CD4-positive, alpha-beta T cell (primary cell): ENCODE measurements at places on chromosomes 13 and 19.

GRCh38 chr19:17209126-17210036, 5.8 kb upstream of the USE1 start:
- H3K27me3 ChIP-seq: no peaks in the 10 kb centered on the region
- no peak overlapping the region for H3K27ac ChIP-seq
- no peak overlapping the region for H3K4me3 ChIP-seq
- DNase-seq: no peak
- peaks cover 3% of the 10 kb centered on the region for H3K4me1 ChIP-seq

DNA sequence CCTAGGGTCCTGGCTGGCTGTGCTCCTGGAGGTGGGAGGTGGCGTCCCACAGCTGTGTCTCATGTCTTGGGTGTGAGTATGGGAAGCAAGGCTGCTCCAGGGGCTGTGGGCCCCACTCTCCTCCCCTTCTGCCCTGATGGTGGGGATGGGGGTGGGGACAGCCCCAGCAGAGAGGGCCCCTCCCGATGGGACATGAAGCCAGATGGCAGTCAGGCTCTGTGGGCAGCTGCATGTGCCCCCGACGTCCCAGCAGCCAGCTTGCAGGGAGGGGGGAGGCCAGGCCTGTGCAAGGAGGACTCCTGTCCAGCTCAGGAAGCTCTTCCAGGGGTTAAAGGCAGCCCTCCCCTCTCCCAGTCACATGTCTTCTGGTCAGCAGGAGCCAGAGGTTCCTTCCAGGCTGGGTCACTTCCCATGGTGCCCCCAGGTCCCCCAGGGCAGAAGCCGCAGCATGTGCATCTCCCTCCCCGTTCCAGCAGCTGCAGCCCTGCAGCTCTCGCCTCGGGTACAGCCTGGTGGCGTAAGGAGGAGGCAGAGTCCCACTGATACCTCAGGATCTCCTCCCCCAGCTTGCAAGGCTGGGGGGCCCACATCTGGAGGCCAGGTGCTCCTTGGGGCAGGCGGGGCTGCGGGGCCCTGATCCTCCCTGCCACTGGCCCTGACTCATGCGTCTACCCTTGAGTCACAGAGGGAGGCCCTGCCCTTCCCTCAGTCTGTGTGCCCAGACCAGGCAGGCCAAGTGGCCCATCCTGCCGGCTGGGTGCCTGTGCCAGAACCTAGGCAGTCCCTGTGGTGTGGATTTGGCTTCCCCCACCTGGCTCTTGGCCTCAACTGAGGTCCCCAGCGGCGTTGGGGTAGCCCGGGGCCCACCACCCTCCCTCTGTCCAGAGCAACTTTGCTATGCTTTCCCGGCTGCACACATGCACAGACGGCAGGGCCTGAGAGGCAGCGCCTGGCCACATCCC, 13.0 kb downstream of the YIPF2 start:
- H3K4me1 ChIP-seq: no peaks in the 10 kb centered on the region
- H3K27ac ChIP-seq: no peak overlapping the region
- H3K4me3 ChIP-seq: no peak overlapping the region
- H3K36me3 ChIP-seq: peaks cover 41% of the 10 kb centered on the region
- no peak for DNase-seq

- H3K27ac ChIP-seq: no peak overlapping the region
- H3K4me3 ChIP-seq: no peak overlapping the region
- DNase-seq: no peak
- peaks cover 62% of the 10 kb centered on the region for H3K36me3 ChIP-seq
Measured at GRCh38 chr13:19836472-19836871, 27.0 kb downstream of the ZMYM5 start.

DNA sequence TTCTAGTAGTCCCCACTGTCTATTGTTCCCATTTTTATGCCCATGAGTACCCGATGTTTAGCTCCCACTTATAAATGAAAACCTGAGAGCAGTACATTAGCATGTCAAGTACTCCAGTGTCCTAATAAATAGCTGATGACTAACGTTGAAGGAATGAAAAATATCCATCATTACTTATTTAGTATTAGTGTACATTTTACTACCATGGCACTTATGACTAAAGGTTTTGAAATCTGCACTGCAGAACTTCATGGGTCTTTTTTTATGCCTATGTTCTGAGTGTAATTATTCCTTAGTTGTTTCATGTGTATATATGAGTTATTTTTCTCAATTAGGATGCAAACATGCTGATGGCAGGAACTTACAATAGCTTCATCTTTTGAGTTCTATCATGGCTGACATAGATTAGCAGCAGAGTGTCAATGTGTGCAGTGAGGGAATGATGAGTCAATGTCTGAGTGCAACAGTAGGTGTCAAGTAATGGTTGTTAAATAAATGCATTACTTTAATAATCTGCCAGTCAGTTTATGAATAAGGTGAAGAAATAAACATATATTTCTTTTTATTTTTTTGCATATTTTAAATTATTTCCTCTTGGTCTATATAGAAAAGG, 188.4 kb downstream of the ITGBL1 start:
- no peaks in the 10 kb centered on the region for H3K4me1 ChIP-seq
- no peak overlapping the region for H3K27ac ChIP-seq
- DNase-seq: no peak
- no peak overlapping the region for H3K4me3 ChIP-seq
- H3K27me3 ChIP-seq: no peaks in the 10 kb centered on the region

GRCh38 chr19:12034620-12035019, 859 bp downstream of the ZNF433 start:
- H3K36me3 ChIP-seq: no peaks in the 10 kb centered on the region
- no peak overlapping the region for H3K4me3 ChIP-seq
- no peak for DNase-seq
- peaks cover 20% of the 10 kb centered on the region for H3K4me1 ChIP-seq
- H3K27me3 ChIP-seq: peaks cover 13% of the 10 kb centered on the region
- H3K27ac ChIP-seq: no peak overlapping the region

DNA sequence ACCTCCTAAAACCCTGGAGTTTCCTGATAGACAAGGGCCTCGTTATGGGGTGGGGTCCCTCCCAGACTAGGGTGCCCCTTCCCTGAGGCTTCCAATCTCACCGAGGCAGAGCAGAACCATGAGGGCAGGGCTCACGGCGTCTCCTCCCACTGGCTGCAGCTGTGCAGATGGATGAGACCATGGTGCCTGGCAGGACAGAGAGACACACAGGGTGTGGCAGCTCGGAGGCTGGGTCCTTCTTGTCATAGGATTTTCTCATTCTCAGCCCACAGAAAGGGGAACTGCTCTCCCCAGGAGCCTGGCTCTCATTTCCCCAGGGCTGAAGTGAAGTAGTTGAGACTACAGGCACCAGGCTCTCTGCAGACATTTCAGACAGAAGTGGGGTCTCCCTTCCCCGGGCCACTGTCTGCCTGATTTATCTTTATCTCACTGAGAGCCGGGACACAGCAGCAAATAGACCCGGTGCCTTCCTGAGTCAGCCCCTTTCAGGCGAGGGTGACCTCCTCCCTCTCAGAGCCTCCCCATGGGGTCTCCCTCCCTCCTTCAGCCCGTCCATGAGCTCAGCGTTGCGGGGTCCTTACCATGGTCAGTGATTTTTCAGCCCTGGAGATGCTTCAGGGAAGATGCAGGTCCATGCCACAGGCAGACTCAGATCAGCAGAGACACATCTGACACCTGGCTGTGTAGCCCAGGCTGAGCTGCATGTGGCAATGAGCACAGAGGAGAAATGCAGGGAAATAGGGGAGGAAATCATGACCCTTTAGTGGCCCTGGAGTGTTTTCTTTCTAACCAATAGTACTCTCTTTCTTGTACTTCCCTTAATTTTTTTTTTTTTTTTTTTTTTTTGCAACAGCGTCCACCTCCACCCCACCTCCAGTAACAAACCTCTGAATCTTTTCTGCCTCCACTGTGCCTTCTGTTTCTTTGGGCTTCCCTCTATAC, at the start of gene LILRA5:
Gene LILRA5, minus strand, starts transcription at position 731 of the 942 bp plus-strand sequence. Its CDS starts 147 bp downstream, at position 584.
- no peak within 1 kb of the TSS for H3K4me3 ChIP-seq
- no peak within 1 kb of the TSS for H3K27ac ChIP-seq
- no peaks in the 10 kb centered on the region for H3K36me3 ChIP-seq
- peaks cover 27% of the 10 kb centered on the region for H3K27me3 ChIP-seq
- peaks cover 6% of the 10 kb centered on the region for H3K4me1 ChIP-seq

DNA sequence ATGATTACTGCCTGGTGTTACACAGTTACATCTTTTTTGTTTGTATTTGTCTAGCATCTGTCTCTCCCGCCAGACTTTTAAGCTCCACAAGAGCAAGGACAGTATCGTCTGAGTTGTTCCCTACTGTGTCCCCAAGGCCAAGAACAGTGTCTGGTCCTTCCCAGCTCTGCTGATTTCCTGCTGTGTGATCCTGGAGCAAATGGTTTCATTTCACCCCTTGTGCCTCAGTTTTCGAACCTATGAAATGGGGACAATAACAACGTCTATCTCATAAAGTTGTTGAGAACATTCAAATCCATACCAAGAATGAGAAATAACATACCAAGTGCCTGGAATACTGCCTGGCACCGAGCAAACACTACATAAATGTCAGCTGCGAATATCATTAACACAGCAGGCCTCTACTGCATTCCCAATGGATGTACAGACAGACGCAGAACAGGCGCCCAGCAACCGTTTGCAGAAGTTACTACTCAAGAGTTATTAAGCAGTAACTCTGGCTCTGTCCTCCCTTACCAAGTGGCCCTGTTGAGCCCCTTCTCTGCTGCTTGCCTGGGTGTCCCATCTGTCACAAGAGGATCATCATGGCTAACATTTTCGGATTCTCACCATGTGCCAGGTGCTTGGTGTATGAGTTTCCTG, 11.4 kb downstream of the XRCC1 start:
- peaks cover 8% of the 10 kb centered on the region for H3K36me3 ChIP-seq
- no peak overlapping the region for H3K4me3 ChIP-seq
- DNase-seq: no peak
- H3K27ac ChIP-seq: peak overlapping the region; percentile 93
- no peaks in the 10 kb centered on the region for H3K27me3 ChIP-seq
- H3K4me1 ChIP-seq: peaks cover 50% of the 10 kb centered on the region

DNA sequence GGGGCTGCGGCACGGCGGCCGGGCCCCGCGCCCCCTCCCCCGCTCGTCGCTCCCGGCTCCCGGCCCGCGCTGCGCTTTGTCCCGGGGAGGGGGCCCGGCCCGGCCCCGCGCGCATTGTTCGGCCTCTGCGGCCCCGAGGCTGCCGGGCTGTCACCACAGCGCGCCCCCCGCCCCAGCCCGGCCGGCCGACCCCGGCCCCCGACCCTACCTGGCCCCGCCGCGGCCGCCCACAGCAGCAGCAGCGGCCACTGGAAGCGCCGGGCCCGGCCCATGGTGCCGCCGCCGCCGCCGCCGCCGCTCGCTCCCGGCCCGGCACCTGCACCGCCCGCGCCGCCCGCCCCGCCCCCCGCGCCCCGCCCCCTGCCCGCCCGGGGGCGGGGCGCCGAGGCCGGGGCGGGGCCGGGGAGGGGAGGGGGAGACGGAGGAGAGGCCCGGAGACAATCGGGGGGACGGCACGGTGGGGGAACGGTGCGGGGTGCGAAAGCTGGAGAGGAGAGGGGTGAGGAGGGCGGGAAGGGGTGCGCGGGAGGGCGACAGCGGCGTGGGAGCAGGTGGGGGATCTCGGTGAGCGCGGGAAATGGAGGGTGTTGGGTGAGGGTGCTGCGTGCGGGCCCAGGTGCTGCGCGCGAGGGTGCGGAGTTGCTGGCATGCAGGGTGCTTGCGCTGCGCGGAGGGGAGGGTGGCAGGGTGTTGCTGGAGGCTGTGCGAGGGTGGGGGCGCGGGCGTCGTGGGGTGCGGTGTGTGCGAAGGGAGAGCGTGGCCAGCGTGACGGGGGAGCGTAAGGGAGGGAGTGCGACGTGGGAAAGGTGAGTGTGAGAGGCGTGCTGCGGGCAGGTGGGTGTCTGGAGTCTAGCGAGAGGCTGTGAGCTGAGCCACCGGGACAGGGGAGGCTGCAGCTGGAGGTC, at the start of gene CADM4:
Gene CADM4, minus strand, starts transcription at position 332 of the 905 bp plus-strand sequence. Its CDS starts 60 bp downstream, at position 272.
- peaks cover 26% of the 10 kb centered on the region for H3K27me3 ChIP-seq
- peaks cover 18% of the 10 kb centered on the region for H3K4me1 ChIP-seq
- DNase-seq: peak; percentile 84
- no peak within 1 kb of the TSS for H3K27ac ChIP-seq
- no peaks in the 10 kb centered on the region for H3K36me3 ChIP-seq
- H3K4me3 ChIP-seq: peak within 1 kb of the TSS; percentile 57

DNA sequence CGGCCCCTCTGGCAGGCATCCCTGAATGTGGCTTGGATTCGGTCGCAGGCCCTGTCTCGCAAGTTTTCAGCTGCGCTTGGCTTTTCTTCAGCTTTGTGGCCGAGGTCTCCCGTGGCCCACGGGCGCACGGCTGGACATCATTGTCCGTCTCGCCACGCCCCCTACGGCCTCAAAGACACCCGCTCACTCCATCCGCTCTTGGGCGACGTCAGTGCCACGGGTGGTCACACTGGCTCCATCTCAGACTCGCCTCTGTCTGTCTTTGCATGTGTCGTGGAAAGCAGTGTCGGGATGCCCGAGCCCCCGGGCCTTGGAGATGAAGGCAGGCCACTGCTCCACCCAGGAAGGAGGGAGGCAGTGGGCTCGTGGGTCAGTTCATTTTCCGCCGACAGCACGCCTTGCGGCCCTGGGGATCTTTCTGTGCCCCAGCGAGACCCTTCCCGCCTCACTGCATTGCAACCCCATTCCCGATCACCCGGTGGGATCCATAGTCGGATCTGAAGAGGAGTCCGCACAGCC, 51.0 kb downstream of the ZNF146 start:
- no peaks in the 10 kb centered on the region for H3K36me3 ChIP-seq
- no peaks in the 10 kb centered on the region for H3K4me1 ChIP-seq
- H3K27ac ChIP-seq: no peak overlapping the region

GRCh38 chr19:5968431-5969373, 9.2 kb downstream of the RANBP3 start:
- peaks cover 80% of the 10 kb centered on the region for H3K4me1 ChIP-seq
- H3K27me3 ChIP-seq: no peaks in the 10 kb centered on the region
- DNase-seq: no peak
- no peak overlapping the region for H3K27ac ChIP-seq
- no peak overlapping the region for H3K4me3 ChIP-seq

DNA sequence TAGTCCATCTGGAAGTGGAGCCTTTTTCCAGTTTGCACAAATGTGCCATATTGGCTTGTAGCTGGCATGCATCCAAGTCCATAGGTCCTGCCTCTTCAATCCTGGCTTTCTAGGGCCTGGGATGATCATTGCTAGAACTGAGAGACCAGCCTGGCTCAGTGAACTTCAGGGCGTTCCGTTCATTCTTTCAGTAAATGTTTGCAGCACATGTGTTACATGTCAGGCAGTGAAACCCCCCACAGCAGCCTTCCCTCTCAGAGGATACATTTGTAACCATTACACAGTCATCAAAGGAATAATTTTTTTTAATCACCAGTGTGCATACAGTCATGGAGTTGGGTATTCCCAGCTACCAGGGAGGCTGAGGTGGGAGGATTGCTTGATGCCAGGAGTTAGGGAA, 9.7 kb downstream of the FUT2 start:
- DNase-seq: no peak
- H3K36me3 ChIP-seq: peaks cover 13% of the 10 kb centered on the region
- H3K27ac ChIP-seq: no peak overlapping the region
- no peaks in the 10 kb centered on the region for H3K27me3 ChIP-seq
- no peak overlapping the region for H3K4me3 ChIP-seq

- H3K27ac ChIP-seq: no peak overlapping the region
- no peak overlapping the region for H3K4me3 ChIP-seq
- no peaks in the 10 kb centered on the region for H3K36me3 ChIP-seq
Measured at GRCh38 chr13:59519819-59520218, 643.9 kb downstream of the DIAPH3 start.

- no peaks in the 10 kb centered on the region for H3K4me1 ChIP-seq
- no peaks in the 10 kb centered on the region for H3K36me3 ChIP-seq
- H3K4me3 ChIP-seq: no peak overlapping the region
- H3K27me3 ChIP-seq: peaks cover 11% of the 10 kb centered on the region
- DNase-seq: no peak
Measured at GRCh38 chr19:33712268-33712667, 84.4 kb upstream of the KCTD15 start.

- no peak overlapping the region for H3K27ac ChIP-seq
- no peaks in the 10 kb centered on the region for H3K36me3 ChIP-seq
- DNase-seq: no peak
- peaks cover 26% of the 10 kb centered on the region for H3K27me3 ChIP-seq
- H3K4me1 ChIP-seq: peaks cover 74% of the 10 kb centered on the region
Measured at GRCh38 chr19:2254064-2254872, 1.9 kb downstream of the JSRP1 start.
